ENCODE measurements at places on chromosomes 2 and 18.

GRCh38 chr2:109395494-109396201 lies 218.1 kb downstream of the SEPTIN10 start:
- peak; percentile 7 for DNase-seq

DNA sequence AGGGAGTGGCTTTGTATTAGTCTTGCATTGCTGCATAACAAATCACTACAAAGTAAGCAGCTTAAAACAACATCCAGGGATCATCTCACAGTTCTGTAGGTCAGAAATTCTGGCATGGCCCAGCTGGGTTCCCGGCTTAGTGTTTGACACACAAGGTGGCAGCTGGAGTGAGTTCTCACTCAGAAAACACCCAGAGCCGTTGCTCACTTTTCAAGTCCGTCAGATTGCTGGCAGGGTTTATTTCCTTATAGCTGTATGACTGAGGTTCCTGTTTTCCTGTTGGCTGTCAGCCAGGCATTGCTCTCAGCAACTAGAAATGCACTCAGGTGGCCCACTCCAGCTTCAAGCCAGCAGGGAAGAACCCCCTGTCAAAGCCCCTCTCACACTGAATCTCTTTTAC lies 324.1 kb downstream of the CCDC178 start:
- DNase-seq: peak; percentile 66

DNA sequence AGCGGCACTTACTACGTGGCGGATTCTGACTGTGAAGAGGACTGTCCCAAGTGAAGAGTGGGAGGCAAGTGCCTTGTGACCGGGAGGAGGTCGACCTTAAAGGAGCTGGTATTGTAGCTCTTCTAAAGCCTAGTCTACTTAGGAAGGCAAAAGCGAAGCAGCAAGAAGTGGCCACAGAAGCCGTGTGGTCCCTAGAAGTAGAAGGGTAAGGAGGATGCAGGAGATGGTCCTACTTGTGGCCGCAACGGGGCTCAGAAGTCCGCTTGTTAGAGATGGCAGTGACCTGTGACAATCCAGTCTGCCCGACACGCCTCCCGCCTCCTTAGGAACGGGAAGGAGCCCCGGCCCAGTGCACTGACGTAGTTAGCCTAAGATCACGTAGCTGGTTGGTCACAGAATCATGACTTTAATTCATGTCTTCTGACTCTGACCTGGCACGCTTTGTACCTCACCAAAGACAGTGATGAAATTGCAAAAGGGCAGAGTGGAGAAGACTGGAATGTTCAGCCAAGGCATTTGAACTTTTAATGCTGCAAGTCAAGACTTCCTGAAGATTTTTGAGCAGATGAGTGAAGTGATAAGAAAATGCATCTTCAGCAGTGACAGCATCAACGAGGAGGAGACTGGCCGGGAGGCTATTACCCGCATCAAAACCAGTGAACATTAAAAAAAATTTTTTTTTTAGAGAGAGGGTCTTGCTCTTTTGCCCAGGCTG lies 749 bp upstream of the EIF2AK3 start:
- peak; percentile 68 for DNase-seq

DNA sequence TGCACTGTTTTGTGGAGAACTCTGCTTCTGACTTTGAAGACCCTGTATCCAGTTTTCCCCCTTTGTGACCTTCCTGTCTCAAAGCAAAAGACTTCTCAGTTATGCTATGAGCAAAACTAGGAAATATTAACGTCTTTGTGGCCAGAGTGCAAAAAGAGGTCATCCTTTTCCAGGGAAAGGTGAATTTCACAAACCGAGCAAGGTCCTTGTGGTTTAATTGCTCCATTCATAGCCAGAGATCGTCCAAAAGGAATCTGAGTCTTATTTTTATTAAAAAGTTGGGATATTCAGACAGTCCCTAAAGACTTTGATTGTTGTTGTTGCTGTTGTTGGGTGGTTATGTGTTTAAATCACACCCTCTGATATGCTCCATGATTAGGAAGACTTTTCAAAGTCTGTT lies 77.4 kb downstream of the NAB1 start:
- DNase-seq: no peak

GRCh38 chr2:69081001-69081580 lies 68.1 kb downstream of the ANTXR1 start:
- no peak for DNase-seq

- no peak for DNase-seq
Observed at GRCh38 chr2:224310943-224311625, 90.8 kb downstream of the FAM124B start.

- no peak for DNase-seq
Observed at GRCh38 chr2:190891372-190891771, 10.8 kb downstream of the GLS start.

DNA sequence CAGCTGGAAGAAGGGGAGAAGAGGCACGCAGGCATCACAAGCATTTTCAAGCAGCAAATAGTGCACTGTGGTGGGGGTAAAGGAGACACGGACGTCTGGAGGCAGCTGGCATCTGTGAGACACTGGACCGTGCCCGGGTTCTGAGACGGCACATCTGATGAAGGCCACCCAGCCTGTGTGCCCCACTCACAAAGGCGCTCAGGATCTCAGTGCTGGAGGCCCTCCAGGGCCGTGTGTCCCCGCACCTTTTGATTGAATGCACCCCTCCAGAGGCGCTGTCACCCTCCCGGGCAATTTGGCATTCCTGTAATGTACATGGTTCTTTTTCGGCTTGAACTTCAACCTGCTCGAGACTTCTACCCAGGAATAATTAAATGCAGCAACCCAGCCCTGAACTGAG lies 101.5 kb upstream of the ODC1 start:
- no peak for DNase-seq

GRCh38 chr2:18971628-18972027 lies 382.3 kb upstream of the NT5C1B start:
- DNase-seq: no peak

DNA sequence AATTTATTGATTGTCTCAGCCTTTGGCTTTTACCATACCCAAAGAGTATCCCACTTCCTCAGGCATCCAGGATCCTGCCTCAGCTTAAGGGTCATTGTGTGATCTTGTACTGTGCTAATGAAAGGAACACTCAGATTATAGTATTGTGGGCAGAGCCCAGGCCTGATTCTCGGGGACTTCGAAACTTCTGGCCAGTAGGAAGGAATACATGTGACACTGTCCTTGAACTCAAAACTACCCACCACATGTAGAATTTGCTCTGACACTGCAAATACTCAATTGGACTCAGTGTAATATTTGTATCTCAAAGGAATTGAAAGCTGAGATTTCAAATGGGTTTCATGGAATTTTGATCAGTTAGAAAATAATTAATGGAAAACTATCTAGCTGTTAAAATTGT lies 15.9 kb downstream of the DIS3L2 start:
- no peak for DNase-seq

DNA sequence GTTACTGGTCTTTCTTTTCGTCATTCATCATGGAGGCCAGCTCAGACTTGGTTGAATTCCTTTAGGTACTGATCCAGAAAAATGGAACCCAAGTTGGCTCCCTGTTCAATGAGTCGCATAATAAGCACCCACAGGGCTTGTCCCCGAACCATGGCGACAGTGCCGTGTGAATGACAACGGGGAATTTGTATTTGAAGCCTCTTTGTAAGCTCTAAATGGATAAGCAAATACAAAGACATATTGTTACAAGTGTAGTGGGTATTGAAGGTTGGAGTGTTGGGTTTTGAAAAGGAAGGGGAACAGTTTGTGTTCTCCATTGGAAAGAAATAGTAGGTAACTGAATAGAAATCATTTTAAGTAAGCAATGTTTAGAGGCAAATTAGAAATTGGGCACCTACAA lies 288.9 kb downstream of the SLC4A3 start:
- DNase-seq: no peak

GRCh38 chr2:214836568-214836967 lies 27.1 kb upstream of the BARD1 start:
- no peak for DNase-seq

GRCh38 chr18:54215069-54215468 lies 9.4 kb downstream of the MBD2 start:
- DNase-seq: no peak

DNA sequence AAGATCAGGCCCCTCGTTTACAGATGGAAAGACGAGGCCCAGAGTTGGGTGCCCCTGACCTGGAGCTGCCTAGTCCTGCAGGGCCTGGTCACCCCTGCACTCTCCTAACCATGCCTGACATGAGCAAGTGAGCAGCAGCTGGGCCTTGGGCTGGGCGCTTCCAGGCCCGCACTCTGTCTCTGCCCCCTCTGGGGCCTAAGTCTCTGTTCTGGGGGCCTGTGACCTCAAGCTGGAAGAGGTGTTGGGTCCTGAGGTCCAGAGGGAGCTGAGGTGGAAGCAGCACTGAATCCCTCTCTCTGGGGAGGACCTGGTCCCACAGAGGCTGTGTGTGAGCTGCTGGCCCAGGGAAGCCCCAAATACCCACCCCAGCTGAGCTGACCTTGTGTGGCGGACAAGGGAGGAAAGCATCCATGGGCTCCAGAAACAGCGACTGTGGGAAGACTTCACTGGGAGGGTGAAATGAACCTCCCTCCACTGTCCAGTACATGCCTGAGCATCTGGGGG lies 46.1 kb upstream of the GPC1 start:
- no peak for DNase-seq

- no peak for DNase-seq
Observed at GRCh38 chr2:159110784-159111183, 142.3 kb downstream of the TANC1 start.

DNA sequence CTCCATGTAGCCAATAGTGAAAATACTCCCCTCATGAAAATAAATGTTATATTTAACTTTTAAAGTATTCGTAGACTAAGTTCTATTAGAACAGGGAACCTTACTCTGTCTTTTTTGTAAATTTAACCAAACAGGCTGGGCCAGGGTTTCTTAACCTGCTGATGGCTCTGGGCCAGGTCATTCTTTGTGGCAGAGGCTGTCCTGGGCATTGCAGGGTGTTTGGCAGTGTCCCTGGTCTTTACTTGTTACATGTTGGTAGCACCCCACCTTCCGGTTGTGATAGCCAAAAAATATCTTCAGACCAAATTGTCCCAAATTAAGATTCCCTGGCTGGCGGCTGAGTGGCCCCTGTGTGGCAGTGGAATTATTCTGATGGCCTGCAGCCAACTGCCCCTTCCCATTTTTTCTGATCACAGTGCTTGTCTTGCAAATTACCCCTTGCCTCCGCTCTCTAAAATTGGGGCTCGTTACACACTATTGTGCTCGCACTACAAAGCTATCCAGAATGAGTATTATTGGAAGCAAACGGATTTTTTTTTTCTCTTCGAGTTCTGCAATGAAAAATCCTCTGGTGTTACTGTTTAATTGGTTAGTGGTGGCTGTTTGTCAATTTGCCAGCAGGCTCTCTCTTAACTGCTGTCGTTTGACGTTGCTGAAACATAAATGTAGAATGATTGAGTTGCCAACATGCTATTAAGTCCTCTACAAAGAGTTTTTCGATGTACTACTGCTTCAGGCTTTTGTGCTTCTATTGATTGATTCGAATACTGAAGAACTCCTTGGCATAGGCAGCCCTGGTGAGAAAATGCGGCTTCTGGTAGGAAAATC lies 216.9 kb downstream of the SH3RF3 start:
- DNase-seq: no peak

- DNase-seq: no peak
Observed at GRCh38 chr18:9826685-9827084, 59.1 kb upstream of the TXNDC2 start.

GRCh38 chr2:241933179-241933911 lies 63.8 kb downstream of the RTP5 start:
- DNase-seq: no peak

DNA sequence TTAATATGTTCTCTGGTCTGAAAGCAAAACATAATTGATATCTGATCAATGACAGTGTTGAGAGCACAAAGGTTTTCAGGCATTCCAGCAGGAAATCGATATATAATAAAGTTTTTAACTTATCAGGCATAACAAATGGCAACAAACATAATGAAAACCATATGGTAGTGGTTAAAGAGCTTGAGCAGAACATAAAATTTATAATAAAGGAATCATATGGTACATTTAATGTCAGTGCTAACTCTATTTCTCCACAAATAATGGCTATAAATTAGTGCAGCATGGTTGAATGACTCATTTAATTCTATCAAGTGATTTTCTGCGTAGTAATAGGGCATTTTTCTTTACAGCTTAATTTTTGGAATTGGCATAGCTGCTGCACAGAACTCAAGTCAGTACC lies 306.2 kb downstream of the FSIP2 start:
- no peak for DNase-seq

- DNase-seq: no peak
Observed at GRCh38 chr2:205713086-205713485, 30.8 kb downstream of the NRP2 start.

DNA sequence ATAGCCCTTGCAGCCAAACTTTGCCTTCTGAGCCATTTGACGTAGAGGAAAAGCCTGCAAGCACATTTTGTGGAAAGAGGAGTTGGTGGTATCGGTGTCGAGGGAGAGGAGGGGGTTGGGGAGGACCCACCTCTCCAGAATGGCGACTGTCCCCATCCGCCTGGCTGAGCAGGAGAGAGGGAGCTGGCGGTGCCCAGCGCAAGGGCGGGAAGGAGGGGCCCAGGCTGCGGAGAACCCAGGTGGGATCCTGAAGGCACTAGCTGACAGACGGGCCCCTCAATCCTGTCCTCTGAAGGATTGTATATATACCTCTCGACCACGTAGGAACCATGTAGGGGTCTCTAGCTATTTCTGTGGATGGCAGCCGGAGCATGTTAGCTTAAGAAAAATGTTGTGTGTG lies 200.3 kb downstream of the LOXHD1 start:
- DNase-seq: no peak

DNA sequence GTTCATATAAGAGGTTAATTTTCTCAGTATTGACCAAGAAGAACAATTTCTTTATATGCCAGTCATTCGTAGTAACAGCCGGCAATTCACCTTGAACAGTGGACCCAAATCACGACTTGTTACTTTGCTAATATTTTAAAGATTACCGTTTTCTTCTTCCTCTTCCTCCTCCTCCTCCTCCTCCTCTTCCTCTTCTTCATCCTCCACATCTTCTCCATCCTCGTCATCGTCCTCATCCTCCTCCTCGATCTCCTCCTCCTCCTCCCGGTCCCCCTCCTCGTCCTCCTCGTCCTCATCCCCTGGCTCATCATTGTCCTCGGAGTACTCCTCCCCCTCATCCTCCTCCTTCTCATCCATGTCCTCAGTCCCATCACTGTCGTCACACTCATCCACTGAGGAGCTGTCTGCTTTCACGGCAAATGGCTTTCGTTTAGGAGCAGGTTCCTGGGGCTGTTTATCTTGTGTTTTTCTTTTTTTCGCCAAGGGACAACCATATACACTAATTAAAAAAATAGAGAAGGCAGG lies 198.6 kb upstream of the PXDN start:
- DNase-seq: no peak

DNA sequence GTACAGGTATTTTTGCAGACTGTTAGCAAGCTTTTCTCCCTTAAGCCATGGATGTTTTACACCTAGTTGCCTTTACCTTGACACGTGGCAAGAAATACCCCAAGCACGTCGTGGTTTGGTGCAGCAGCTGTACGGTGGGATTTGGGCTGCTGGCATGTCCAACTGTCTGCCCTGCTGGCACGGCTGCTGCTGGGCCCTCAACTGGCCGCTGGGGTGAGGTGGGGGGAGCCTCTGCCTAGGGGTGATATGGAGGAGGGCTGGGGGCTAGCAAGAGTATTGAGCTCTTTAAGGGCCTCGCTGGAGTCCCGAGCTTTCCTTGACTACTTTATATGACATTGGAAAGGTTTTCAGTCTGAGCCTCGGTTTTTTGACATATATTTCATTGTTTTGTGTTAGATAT lies 41.6 kb downstream of the LPIN1 start:
- DNase-seq: no peak

All from NCI-H774 (cell line).